ENCODE measurements at places on chromosomes 3 and 15.

- DNase-seq, result no peak
Measured at GRCh38 chr3:43290956-43291355, 4.6 kb downstream of the SNRK start.

DNA sequence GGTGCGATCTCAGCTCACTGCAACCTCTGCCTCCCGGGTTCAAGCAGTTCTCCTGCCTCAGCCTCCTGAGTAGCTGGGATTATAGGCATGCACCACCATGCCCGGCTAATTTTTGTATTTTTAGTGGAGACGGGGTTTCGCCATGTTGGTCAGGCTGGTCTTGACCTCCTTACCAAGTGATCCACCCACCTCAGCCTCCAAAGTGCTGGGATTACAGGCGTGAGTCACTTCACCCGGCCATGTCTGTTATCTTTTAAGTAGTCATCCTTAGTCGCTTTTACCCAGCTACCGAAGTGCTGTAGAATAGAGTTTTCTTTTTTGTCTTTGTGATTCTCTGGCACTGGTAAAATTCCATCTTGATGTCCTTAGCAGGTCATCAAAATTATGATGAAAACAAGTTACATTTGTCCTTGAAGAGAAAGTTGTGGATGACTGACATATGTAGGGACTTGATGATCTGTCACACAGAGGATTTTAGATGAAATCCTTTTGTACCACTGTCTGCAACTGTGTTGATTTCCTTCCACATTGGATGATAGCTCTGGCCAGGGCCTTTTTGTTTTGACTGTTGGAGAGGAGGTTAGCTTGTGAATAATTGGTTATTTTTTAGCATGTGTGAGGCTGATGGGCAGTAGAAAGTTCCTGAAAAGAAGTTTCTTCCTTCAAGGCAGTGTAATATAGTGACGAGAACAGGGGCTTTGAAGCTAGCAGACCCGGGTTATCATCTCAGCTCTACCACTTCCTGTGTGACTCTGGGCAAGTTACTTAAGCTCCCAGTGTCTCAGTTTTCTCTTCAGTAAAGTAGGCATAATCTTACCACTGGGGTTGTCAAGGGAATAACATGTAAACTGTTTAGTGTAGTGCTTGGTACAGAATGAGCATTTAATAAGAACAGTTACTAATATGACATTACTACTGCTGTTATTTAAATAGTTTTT is 18.8 kb downstream of the ATG7 start:
- no peak for DNase-seq

GRCh38 chr3:98800401-98800800 is 37.3 kb downstream of the ST3GAL6 start:
- DNase-seq, result no peak

DNA sequence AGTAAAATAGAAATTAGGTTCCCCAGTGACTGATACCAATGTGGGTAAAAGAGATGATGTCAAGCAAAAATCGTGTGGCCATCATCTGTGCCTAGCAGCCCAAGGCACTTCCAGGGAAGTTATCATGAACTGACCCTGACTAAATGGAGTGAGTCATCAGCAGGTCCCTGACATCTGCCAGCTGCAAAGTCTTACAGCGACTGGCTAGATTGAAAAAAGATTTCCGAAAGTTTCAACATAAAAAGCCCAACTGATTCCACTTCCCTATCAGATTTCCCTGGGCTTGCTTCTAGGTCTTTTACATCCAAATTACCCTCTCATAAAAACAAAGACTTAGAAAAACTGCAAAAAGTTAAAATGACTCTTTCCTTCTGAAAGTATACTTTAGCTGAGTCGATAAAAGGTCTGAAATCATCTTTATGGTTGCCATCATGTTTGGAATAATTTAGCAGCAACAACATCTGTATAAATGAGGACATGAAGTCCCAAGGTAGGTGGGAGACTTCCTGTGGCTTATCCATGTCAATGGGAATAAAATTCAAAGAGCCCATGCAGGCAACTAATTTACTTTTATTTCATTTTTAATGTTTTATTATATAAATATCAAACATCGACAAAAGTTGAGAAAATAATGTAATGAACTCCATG is 342.8 kb downstream of the ERC2 start:
- DNase-seq, result no peak

Data from hypothalamus (tissue), 51 donors.